ENCODE measurements at places on chromosomes 4 and X.

GRCh38 chr4:80135702-80136058 lies 61.6 kb upstream of the PRDM8 start:
- no peak for DNase-seq

- DNase-seq: no peak
Observed at GRCh38 chr4:47485768-47486167, 693 bp downstream of the ATP10D start.

DNA sequence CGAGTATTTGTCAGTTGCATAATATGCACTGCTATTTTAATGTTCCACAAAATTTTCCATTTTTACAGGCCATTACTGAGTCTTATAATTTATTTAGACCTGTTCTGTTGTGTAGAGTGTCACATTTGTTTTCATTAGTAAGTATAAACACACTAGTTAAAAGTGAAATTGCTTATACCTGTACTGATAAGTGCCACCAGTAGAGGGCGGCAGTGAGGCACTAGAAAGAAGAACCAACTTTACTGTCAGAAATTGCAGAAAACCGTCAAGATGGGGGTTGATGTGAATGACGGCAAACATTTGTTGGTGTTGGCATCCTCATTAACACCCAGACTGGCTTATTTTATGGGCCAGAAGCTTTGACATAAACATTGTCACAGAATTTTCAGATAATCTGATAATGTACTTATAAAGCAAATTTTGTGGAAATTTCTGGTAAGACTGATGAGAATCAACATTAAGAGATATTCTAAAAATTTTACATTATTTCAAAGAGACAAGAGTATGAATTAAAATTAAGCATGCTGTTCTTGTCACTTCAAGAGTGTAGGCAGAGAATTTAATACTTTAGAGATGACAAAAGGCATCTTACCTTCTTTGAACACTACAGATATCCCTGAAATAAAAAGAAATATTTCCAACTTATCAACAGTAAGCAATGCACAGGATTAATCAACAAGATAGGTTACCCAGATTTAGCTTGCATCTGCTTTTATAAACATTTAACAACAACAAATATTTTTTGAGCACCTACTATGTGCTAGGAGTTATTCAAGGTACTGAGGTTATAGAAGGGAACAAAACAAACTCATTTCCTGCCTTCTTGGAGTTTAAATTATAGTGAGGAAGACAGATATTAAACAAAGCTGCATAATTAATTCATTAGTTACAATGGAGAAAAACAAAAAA lies 24.9 kb downstream of the ALPK1 start:
- DNase-seq: peak; percentile 90

GRCh38 chr4:70603856-70604255 lies 11.8 kb downstream of the AMBN start:
- DNase-seq: no peak

DNA sequence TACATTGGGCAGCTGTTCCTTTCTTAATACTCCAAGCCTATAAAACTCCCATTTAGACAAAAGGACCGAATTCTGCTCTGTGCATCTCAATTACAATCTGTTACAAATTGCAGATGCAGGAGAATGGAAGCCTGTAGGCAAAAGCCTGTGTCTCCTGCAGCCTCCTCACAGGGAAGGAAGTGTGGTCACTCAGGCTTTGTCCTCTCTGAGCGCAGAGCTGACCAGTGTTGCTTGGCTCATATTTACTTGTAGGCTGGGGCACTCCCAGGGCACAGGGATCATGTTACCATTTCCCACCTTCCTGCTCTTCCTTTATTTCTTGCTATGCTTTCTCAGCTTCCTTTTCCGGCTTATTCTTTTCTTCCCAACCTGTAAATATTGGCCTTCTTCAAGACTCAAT lies 15.7 kb downstream of the SUPT20HL2 start:
- DNase-seq: no peak

DNA sequence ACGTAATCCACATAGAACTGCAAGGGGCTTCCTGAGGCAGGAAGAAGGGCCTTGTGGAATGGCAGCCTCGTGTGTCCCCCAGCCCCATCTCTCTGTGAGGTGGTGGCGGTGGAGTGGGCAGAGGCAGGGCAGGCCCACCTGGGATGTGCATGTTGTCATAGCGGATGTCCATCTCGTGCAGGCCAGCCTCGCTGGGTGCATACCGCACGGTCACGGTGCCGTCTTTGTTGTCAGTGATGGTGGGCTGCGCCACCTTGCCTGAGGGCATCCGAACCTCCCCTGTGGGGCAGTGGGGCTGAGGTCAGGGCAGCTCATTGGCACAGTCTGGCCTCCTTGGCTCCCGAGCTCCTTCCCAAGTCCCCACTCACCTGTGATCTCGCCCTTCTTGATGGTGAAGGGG lies 20.4 kb downstream of the FLNA start:
- DNase-seq: no peak

- DNase-seq: no peak
Observed at GRCh38 chr4:113350576-113350975, 301.1 kb downstream of the ANK2 start.

DNA sequence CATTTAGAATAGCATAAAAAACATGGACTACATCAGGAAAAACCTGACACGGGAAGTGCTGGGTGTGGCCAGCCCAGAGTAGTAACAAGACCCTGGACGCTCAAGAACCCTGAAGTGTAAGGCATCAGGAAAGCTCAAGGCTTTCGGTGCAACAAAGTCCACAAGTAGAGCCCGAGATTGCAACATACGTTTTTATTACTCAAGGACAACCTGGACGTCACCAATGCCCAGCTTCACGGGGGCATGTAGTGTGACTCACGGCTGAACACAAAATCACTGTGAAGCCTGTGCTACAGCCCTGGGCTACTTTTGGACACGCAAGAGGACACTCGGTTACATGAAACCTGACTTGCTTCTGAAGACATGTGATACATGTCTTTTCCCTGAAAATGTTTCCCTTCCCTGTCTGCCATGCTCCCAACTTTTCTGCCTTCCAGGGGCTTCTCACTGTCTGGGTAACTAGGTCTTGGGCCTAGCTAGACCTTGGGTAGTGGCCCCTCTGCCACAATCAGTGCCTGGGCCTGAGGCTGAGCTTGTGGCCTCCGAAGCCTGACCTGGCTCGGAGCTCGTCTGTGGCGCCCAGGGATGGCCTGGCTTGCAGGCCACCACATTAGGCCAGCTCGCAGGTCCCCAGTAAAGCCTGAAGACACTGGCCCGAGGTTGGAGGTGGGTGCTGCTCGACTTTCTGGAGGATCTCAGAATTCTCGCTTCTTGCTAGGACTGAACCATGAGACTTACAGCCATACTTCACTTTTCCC lies 9.2 kb downstream of the IRAK1 start:
- no peak for DNase-seq

GRCh38 chrX:15497865-15498264 lies 2.7 kb upstream of the BMX start:
- peak; percentile 23 for DNase-seq

DNA sequence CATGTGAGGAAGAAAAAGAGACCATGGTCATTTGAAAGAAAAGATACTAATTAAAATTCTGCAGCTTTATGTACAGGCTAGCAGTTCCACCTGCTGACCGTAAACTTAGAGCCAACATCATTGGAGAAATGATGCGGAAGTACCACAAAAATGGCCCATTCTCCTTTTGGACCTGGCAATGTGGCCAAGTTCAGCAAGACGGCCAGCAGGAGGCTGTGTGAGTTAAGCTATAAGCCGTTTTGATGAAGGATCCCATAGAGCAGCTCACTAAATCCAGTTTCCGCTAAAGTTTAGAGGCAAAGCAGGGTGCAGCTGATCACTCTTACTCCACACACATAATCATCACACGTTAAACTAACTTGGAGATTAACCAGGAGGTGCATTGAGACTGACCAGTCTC lies 133.8 kb downstream of the LDB2 start:
- DNase-seq: no peak

- no peak for DNase-seq
Observed at GRCh38 chr4:98822144-98822543, 106.8 kb downstream of the EIF4E start.

DNA sequence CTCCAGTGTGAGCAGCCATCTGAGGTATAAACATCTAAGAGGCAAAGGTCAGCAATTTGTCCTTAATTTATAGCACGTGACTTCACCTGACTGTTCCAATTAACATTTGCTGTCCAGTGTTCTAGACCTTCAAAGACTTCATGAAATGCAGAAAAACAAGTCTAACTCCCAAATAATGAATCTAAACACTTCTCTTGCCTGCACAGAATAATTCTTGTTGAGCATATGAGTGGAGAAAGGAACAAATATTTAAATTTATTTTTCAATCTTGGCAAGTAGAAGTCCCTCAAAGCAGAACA lies 12.0 kb downstream of the RFC1 start:
- no peak for DNase-seq

DNA sequence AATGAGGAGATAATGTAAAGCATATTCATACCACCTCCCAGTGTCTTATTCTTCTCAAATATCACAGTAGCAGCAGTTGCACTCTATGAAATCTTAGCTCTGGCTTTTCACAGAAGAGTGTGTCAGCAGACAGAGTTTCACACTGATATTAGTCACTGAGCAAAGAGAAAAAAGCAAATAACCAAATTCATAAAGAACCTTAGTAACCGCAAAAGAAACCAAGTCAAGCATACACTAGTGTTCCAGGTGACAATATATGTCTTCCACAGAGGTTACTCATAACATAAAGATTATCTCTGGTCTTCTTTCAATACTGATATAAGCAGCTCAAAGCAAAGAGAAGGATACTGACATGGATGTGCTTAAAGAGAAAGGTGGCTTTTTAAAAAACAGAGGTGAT lies 181.7 kb upstream of the EDNRA start:
- no peak for DNase-seq

DNA sequence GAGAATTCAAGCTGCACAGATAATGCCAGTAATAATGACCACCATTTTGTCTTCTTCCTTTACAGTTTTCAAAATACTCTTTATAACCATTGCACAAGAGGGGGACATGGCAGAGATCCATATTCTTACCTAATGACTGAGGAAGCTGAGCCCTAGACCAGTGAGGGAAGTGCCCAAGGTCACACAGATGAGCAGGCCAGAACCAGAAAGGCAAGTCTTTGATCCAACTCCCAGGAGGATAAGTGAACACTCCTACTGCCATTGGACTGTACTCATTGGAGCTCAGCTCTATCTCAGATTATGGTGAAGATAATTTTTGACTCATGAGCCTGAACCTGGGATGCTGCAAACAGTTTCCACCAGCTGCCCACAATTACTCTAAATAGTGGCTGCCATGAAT lies 28.6 kb downstream of the AMER1 start:
- no peak for DNase-seq

GRCh38 chr4:41991916-41992767 lies 1.8 kb downstream of the SLC30A9 start:
- no peak for DNase-seq

DNA sequence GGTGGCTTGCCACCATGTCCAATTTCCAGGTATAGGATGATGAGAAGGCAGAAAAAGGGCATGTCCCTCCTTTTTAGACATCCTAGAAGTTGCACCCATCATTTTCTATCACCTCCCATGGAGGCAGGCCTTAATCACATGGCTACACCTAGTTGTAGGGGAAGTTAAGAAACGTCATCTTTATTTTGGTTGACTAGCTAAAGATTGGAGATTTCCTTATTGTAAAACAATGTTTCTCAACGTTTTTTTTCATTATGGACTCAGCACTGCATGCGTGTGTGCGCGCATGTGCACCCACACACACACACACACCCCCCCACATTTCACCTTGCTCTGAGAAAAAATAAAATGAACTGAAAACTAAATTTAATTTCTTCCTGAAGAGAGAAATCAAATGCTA lies 2.0 kb upstream of the CXCL9 start:
- no peak for DNase-seq

GRCh38 chr4:152537881-152538280 lies 2.0 kb upstream of the FBXW7 start:
- DNase-seq: no peak

DNA sequence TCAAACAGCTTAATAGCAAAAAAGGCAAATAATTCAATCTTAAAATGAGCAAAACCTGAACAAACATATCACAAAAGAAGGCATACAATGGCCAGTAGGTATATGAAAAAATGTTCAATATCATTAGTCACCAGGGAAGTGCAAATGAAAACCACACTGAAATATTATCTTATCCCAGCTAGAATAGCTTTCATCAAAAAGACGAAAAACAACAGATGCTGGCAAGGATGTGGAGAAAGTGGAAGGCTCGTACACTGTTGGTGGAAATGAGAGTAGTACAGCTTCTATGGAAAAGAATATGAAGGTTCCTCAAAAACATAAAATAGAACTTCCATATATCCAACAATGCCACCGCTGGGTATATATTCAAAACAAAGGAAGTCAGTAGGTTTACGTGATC lies 29.3 kb upstream of the ANXA10 start:
- no peak for DNase-seq

- no peak for DNase-seq
Observed at GRCh38 chr4:102734116-102734515, 26.7 kb downstream of the MANBA start.

DNA sequence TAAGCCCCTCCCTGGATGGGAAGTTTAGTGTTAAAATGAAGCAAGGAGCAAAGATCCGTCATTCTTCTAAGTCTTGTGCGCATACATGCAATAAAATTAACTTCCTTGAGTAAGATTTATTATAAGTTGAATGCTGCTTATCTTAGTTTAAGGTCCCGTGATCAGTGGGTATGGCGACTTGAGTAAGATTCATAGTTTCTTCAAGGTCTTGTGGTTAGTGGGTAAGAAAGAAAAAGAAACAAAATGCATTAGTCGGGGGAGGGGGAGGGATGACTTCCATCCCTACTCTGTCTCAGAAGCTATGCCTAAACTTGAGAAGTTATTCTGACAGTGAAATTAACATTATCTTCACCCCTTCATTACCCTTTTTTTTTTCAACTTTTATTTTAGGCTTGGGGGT lies 127.3 kb upstream of the MAGEB16 start:
- no peak for DNase-seq
